Right cardiac atrium (tissue), 5 donors: ENCODE measurements at places on chromosomes 3 and 15.
A peak's percentile ranks its signal among the peaks of the same experiment; 100 is the strongest.

DNA sequence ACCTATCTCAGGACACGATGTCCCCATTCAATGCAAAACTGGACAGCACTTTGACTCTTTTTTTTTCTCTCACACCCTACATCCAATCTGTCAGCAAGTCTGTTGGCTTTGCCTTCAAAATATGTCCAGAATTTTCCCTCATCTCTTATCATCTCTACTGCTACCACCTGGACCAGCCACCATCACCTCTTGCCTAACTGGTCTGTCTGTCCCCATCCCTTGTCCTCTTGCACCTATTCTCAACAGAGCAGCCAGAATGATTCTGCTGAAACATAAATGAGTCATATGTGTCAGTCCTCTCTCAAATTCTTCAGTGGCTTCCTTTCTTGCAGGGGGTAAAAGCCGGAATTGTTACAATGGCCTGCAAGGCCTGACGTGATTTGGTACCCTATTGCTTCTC lies 105.8 kb downstream of the CYP19A1 start:
- DNase-seq, result no peak

- no peak for DNase-seq
Measured at GRCh38 chr15:52121006-52121405, 8.4 kb upstream of the BCL2L10 start.

GRCh38 chr3:53287131-53287629 lies 31.4 kb upstream of the TKT start:
- DNase-seq, result no peak

DNA sequence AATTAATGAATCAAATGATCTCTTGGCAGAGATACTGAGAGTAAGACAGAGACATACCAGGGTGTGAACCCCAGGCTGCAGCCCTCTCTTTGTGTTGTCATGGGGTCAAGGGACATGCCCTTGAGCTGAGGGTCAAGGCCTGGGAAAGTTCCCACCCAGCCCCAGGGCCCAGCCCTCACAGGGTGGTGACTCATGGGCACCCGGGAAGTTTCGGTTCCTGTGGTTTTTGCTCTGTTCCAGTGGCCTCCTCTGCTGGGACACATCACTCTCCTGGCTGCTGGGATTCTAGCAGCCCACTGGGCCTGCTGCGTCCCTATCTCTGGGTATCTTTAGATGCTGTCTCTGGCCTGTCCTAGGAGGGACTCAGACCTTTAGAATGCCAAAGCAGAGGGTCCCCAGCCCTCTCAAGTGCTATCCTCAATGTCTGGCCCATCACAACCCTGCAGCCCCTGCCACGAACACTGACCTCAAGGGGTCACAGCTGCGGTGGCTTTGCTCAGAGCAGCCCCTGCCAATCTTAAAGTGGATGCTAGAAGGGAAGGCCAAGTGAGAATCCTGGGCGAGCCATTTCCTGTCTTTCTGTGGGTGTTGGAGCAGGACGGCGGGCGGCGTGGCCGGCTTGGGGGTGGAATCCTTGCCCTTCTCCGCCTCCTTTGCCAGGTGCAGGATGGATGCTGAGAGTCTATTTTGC lies 148.4 kb upstream of the TLE3 start:
- peak; percentile 76 for DNase-seq

DNA sequence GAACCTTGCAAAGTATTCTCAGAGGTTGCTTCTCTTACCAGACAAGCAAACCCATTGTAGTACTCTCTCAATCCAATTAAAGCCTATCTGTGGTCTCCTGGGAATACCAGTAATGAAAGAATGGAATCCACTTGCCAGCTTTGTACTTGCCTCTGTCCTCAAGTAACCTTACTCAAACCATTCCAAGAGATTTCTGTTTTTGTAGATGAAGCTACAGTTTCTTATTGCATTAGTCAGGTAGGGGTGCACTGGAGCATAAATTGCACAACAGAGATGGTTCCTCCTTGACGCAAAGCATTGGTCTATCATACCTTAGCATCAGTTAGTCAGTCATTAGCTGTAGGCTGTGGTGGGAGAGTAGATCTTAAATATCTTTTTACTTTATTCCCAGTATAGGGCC lies 52.9 kb downstream of the BTLA start:
- DNase-seq, result no peak

- DNase-seq, result no peak
Measured at GRCh38 chr3:120281261-120281660, 3.8 kb downstream of the GPR156 start.
